Activated gamma-delta T cell treated with Interleukin-2 at 50 U/mL for 16 hours (primary cell): ENCODE measurements at places on chromosomes 5 and 9.

- no peak for DNase-seq
These were observed 3.7 kb downstream of the PHF24 start for GRCh38 chr9:34961574-34962490.

DNA sequence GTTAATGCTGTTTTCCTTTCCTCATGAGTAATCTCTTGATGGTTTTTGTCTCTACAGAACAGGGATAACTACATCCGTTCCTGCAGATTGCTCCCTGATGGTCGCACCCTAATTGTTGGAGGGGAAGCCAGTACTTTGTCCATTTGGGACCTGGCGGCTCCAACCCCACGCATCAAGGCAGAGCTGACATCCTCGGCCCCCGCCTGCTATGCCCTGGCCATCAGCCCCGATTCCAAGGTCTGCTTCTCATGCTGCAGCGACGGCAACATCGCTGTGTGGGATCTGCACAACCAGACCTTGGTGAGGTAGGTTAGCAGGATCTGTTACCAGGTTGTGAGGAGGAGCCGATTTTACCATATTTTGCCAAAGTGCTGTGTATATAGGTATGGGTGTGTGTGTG lies 148.2 kb downstream of the TLE4 start:
- no peak for DNase-seq

- no peak for DNase-seq
These were observed 19.2 kb downstream of the PSD2 start for GRCh38 chr5:139814704-139815280.

DNA sequence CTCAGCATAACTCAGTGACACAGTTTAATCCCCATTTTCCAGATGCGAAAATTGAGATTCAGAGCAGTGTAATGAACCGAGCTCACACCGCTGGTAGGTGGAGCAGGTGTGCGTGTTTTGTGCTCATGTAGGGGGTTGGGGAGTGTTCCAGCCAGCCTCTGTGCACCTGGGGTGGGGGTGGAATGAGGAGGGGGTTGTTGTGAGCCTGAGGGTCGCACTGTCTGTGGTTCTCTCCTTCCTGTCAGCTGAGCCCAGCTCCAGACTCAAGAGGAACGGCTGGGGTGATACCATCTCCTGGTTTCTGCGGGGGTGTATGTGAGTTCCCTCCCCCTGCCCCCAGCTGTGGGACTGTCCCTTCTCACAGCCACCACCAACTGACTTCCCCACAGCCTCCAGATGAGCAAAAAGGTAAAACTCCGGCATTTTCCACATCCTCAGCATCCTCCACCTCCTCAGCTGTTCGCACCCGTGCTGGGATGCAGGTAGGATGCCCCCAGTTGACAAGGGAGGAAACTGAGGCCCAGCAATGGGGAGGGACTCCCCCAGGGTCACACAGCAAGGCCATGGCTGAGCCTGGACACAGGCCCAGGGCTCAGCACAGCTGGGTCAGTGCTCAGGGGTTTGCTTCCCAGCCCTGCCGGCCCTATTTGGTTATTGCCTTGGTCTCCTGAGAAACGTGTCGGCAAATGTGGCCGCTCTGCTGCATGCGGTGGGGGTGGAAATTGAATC lies 2.1 kb downstream of the SH2D3C start:
- peak; percentile 81 for DNase-seq

GRCh38 chr9:96169484-96169883 lies 132.5 kb downstream of the HSD17B3 start:
- DNase-seq = no peak

DNA sequence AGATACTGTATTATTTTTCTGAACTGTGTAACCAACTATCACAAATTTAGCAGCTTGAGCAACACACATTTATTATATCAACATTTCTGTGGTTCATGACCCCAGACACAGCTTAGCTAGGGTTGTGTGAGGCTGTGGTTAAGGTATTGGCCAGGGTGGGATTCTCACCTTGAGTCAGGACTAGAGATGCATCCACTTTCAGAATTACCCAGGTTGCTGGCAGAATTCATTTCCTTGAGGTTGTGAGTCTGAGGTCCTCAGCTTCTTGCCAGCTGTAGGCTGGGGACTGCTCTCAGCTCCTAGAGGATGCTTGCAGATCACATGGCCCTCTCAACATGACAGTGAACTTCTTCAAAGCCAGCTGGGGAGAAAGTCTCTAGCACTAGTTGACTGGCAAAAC lies 122.5 kb upstream of the RASGRF2 start:
- peak; percentile 5 for DNase-seq

GRCh38 chr9:77847626-77848025 lies 184.0 kb downstream of the GNAQ start:
- DNase-seq = no peak

DNA sequence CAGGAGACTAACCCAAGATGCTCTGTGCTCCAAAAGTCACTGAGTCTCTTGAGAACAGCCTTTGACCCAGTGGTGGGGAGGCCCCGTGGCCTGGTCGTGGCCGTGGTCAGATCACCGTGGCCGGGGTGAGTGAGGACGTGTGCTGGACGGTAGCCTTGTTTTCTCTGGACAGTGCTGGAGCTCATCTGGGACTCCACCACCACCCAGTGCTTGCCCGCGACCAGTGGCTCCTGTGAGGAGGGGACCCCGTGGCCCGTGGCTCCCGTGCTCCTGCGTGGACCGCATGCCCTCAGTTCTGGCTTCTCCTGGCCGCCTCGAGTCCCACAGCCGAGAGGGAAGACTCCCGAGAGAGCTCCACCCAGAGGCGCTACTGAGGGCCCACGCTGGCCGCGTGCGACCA lies 15.9 kb upstream of the NOTCH1 start:
- DNase-seq = no peak

DNA sequence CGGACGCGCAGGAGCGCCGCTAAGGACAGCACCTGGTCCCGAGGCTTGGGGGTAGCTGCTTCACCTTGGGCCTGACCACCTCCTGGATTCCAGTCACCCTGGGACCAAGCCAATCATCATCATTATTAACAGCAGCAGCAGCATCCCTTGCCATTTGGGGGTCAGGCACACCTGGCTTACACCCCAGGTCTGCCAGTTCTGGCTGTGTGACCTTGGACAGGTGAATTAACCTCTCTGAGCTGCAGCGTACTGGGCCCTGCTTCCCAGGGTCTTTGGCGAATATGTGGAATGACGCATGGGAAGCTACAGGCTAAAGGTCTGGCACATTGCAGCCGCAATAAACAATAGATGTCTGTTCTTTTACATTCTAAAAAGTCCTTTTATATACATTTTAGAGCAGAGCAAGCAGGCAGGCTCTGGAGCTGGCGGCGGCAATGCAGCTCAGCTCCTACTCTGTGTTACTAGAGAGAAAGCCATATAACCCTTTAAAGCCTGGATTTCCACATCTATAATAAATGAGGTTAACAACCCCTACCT lies 97.8 kb upstream of the CPLX2 start:
- no peak for DNase-seq

DNA sequence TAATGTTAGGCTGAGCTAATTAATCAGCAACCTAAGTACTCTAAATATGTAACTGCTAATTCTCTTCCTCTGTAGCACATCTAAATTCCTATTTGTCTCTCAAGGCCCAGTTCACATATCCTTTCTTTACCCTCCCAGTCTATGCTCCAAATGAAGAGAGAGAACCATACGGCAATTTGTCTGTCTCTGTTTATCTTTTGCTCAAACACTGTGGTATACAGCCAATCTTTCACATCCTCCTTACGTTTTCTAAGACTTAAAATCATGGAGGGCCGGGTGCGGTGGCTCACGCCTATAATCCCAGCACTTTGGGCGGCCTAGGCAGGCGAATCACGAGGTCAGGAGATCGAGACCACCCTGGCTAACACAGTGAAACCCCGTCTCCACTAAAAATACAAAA lies 15.8 kb downstream of the VLDLR start:
- DNase-seq = no peak

DNA sequence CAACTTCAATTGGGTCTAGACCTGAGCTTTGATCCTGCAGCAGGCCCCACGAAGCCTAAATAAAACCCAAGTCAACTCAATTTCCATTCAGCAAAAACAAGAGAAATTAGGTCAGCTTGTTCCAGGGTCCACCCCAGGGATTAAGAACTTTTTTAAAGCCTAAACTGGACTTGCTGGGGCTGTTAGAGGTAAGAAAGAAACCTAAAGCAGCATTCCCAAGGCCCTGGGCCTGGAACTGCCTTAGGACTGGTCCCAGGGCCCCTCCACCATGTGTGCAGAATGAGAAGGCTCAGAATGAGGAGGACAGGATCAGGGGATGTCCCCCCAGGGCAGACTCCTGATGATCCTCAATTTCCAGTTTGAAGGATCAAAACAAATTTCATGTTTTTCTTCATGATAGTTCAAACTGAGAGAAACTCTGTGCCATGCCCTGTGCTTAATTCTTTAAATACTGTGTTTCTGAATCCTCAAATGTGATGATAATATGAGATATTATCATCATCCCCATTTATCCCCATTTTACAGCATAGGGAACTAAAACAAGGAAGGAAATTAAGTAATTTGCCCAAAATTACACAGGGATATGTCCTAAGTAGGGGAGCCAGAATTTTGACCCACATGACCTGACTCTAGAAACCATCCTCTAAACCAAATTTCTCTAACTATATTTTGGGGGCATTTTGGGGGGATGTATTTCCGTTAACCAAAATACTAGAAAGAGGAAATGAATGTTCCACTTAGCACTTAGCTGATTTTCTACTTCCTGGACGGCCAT lies 64.5 kb downstream of the DENND1A start:
- no peak for DNase-seq

DNA sequence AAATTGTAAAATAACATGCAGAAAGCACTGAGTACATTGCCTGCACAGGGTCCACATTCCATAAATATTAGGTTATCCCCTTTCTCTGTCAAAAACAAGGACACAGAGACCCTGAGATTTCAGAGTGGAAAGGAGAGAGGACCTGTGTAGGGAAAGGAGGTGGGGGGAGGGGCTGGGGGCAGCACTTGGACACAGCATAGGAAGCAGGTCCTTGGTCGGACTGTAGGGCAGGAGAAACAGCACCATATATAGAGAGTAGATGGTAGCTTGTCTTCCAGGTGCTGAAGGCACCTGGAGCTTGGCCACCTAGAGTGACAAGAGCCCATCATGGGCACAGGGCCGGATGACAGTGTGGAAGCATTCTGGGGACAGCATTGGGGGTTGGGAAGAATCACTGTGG lies 2.4 kb downstream of the TPM2 start:
- DNase-seq = no peak

DNA sequence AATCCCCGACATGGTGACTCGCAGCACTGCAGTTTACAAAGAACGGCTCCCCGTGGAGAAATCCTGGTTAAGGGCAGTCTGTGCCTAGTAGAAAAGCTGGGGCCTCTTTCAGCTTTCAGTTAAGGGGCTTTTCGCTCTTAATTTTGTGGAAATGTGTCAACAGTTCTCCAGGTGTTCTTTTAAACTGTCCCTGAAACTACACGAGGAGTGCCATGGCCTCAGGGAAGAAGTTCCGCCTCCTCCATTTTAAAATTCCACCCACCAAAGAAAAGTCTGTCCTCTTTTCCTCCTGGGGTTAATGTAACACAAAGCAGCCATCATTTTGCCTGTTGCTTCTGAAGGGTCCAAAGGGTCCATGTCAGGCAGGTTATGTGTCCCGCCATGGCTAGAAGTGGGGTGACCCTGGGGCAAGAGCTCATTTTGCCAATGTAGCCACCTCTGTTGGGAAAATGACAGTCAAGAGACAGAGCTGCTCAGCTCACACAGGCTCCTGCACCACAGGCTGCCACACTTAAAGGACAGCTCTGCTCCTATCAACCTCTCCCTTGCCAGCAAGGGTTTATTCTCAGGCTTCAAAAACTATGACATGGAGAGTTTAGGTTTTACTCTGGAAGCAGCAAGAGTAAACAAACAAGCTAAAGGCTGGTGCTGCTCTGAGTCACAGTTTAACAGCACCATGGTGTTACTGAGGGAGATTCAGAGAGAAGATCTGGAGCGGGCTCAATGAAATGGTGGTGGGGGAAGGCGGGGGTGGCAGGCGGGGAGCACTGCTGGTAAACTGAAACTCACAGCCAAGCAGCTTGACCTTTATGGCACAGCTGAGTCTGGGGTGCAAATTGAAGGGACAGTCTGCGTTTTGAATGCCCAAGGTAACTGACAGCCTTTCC lies 3.2 kb downstream of the WHRN start:
- DNase-seq = no peak

DNA sequence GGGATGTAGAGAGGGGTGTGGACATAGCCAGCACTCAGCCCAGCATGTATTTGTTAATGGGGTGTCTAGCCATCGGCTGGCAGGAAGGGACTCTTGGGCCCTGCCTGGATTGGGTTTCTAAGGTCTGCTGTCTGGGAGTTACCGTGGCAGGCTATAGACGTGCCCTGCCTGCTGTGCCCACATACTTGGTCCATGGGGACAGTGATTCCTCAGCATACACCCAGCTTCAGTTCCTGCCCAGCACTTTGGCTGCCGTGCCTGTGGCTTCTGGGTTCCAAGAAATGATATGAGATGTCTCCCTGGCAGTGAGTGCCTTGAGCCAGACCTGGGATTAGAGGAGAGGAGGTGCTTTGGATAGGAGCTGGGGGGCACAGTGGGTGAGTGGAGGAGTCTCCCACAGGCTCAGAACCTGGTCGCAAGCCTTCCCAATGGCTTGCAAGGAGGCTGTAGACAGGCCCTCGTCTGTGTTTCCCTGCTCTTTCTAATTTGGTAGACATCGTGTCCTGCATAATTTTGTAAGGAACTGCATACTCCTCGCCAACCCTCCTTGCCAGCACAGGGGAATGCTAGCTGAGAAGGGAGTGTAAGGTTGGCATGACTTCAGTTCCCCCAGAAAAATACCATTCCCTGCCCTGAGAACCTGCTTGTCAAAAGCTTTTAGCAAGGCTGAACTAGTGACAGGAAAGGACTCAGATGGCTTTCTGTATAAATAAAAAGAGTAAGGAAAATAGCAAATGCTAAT lies 287.9 kb downstream of the ZSWIM6 start:
- DNase-seq = no peak

- DNase-seq = no peak
These were observed 29.9 kb downstream of the TMC1 start for GRCh38 chr9:72551306-72551705.

DNA sequence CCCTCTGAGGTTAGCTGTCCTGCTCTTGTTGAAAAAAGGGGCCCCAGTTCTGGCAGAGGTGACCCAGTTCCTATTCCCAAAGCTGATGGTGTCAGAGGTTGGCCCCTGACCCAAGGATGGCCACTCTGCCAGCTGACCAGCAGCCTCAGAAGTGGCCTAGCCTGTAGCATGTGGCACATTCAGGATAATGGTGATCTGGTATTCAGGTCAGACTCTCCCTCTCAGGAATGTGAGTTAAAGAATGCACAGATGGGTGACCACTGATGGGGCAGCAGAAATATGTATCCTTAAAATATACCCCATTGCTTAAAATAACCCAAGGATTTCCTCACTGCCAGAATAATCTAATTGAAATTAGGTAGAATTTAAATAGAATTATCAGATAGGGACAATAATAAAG lies 369.2 kb downstream of the SEMA5A start:
- no peak for DNase-seq

GRCh38 chr5:126778675-126779403 lies 1.9 kb downstream of the LMNB1 start:
- no peak for DNase-seq
